ENCODE measurements at places on chromosomes 4 and X. TPM values are rescaled to one million over a fixed set of nuclear protein-coding genes. Genes with fewer than 3 reads are reported as not detected.

PDZD4 gene
- total RNA-seq = 9.0 TPM

MGAT4D gene
- not detected for total RNA-seq

STK26 gene
- 34.4 TPM for total RNA-seq

ADH7 gene
- total RNA-seq = not detected

PPP1R2C gene
- 5.4 TPM for total RNA-seq

HSD17B13 gene
- 0.61 TPM for total RNA-seq

CCDC160 gene
- total RNA-seq = not detected

PDCL2 gene
- not detected for total RNA-seq

SLC26A1 gene
- 0.44 TPM for total RNA-seq

SYN1 gene
- total RNA-seq = not detected

CHST7 gene
- total RNA-seq = 7.5 TPM

SSX4 gene
- not detected for total RNA-seq

KLHL4 gene
- 0.15 TPM for total RNA-seq

BANK1 gene
- total RNA-seq = 3.4 TPM

GNRHR gene
- not detected for total RNA-seq

CCNI gene
- 359 TPM for total RNA-seq

LUZP4 gene
- not detected for total RNA-seq

SMR3B gene
- total RNA-seq = not detected

ANOS1 gene
- 0.10 TPM for total RNA-seq

CENPVL3 gene
- total RNA-seq = not detected

SPATA4 gene
- not detected for total RNA-seq

IGFBP7 gene
- 2.1 TPM for total RNA-seq

CITED1 gene
- total RNA-seq = not detected

RAB40A gene
- 0.16 TPM for total RNA-seq

AFM gene
- not detected for total RNA-seq

GABRG1 gene
- total RNA-seq = not detected

CD99 gene
- 184 TPM for total RNA-seq

MAGEA2B gene
- not detected for total RNA-seq

CFI gene
- not detected for total RNA-seq

XAGE1B gene
- not detected for total RNA-seq

HSFX2 gene
- not detected for total RNA-seq

NSUN7 gene
- total RNA-seq = 0.40 TPM

MTMR8 gene
- total RNA-seq = 6.7 TPM

XK gene
- 0.12 TPM for total RNA-seq

SPANXN3 gene
- total RNA-seq = not detected

DDX53 gene
- total RNA-seq = not detected

RTL3 gene
- total RNA-seq = not detected

CD40LG gene
- 37.1 TPM for total RNA-seq

Measured in T-cell (primary cell).